NCI-H1694 treated with DMSO at 0.1 percent for 48 hours (cell line): ENCODE measurements at places on chromosomes 5 and 9.

- no peak for DNase-seq
Observed at GRCh38 chr9:106861640-106862109, 1.3 kb upstream of the ZNF462 start.

DNA sequence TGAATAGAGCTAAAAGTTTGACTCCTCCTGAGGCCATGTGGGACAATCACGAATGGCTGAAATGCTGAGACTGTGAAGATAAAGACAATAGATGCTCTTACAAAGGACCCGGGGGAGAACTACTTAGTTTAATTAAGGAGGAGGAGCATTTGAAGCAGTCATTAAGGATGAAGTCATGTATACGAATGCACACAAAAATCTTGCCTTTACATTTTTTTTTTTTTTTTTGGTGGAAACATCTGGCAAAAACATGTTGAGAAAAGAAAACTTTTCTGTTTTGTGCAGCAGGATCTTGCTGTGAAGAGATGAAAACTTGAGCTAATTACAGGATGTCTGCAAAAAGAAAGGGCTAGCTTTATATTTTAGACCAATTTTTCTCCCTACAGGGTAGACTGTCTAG, 42.3 kb upstream of the NR3C1 start:
- DNase-seq = no peak

- no peak for DNase-seq
Observed at GRCh38 chr5:172593306-172593705, 47.8 kb upstream of the NEURL1B start.

DNA sequence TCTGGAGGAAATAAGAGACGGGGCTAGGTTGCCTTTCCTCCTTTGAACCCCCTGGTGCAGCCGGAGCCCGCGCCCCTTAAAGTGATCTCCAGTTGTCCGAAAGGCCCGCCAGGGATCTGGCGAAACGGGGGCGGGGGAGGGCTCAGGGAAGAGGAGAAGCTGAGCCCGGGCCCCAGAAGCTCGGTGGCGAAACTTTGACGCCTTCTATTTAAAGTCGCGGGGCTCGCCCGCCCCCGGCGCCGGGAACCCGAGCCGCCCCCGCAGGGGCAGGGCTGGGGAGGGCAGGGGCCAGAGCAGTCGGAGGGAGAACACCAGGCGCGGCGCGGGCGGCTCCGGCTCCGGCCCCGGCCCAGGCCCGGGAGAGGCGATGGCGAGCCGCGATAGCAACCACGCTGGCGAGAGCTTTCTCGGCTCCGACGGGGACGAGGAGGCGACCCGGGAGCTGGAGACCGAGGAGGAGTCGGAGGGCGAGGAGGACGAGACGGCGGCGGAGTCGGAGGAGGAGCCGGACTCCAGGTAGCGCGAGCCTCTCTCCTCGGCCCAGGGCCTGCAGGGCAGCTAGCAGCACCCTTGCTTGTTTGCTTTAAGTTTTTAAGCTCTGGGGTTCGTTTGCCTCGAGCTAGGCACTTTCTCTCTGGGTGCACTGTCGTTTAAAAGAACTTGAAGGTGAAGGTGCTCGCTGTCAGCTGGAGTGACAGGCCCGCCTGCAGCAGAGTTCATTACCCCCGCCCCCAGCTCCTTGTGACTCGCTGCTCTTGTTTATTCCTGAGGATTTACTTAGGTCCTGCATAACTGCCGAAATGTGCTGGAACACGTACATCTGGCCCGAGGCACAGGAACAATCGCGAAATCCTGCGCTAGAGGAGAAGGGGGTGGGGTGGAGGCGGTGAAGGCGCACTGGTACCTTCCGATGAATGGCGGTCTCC, at the start of gene CMYA5:
CMYA5 (plus strand) TSS at position 296 of the 926 bp plus-strand sequence; CDS start at position 368, 72 bp downstream.
- no peak for DNase-seq

GRCh38 chr5:125992050-125992449, 431.2 kb upstream of the GRAMD2B start:
- no peak for DNase-seq

DNA sequence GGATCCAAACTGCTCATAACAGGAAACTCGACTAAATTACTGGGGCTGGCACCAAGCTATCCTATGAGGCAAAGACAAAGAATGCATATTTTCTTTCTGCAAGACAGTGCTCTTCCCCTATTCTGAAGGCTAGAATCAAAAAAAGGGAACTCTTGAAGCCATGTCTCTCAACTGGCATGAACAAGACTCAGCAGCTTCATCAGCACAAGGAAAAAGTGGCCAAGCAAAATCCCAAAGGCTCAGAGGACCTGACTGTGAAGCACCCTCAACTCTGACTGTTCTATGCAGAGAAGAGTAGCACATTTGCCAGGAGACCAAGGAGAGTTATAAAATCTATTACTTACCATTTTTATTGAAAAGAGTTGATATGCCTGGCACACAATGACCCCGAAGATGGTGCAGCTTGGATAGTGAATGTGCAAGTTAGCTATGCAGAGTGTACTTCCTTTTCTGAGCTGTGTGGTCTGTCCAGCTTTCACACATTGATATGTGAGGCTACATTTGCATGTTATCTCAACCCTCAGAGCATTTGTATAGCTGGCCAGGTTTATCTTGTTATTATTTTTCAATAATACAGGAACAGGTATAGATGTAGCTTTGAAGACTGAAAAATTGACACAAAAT, 51.0 kb upstream of the FYB1 start:
- no peak for DNase-seq

GRCh38 chr5:33281431-33281843, 159.3 kb upstream of the TARS1 start:
- no peak for DNase-seq

- DNase-seq = no peak
Observed at GRCh38 chr5:56464935-56465768, 232.0 kb upstream of the ANKRD55 start.

- no peak for DNase-seq
Observed at GRCh38 chr5:27341342-27341741, 303.0 kb upstream of the CDH9 start.

GRCh38 chr5:93790401-93790800, 49.0 kb upstream of the POU5F2 start:
- no peak for DNase-seq

DNA sequence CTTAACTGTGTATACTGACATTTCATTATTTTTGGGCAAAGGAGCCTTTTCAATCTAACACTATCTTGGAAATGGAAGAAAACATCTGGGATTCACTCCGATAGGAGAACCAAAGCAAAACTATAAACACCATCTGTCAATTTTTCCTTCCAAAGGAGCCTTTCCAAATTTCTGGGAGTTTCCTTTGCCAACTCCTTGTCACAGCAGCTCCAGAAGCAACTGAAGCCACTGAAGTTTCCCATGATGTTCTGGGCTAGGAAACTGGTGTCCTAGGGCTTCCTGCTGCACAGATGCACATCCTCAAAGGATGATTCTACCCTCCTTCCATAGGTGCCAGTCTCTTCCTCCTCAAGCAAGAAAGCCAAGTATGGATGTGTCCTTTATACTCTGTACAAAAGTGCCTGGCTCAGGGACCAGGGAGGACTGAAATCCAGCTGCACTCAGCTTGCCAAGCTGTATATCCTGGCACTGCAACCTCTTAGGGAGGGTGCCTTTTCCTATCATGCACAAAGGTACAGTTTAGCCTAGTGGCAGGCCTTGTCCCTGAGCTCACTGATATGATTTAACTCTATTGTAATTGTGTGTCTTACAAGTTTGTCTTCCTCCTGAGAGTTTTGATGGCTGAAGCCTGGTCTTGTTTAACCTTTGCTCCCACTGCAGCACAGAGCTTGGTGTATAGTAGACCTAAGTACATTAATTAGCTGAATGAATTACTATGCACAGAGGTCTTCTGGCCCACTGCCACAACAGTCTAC, 8.4 kb upstream of the UBAP1 start:
- peak; percentile 45 for DNase-seq

DNA sequence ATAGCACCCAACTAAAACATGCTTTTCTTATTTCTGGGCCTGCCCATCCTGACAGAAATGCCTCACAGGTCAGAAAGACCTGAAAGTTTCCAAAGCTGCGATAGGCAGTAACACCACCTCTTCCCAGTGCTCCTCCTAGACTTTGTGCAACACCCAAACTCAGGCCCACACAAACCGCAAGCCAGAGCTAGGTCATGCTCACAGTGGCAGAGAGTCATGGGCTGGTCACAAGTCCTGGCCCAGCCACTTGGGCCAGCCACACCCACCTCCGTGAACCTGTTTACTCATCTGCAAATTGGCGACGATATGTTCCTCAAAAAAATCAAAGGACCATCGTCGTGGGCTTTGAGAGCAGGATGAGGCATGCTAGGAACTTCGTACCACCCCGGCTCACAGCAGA, 44.0 kb upstream of the SLC25A51 start:
- no peak for DNase-seq

DNA sequence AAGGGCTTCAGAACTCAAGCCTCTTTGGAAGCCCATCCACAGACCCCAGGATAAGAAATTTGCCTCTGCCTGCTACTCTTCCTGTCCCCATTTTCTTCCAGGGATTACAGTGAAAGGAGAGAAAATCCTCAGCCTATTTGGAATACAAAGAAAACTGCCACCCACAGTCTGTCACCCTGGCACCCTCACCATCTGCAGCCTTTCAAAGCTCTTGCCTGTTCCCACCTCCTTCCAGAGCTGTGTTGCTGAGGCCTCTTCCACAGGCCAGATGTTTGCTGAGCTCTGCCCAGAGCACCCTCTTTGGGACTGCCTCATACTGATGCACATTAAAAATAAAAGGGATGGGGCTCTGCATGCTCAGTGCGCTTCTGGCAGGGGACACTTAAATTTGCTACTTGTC, 35.9 kb upstream of the TAF1L start:
- no peak for DNase-seq
